ENCODE measurements at places on chromosomes 1 and 21. TPM values are rescaled to one million over a fixed set of nuclear protein-coding genes. Genes with fewer than 3 reads are reported as not detected.

GRCh38 chr1:56034222-56034621, 545.1 kb downstream of the PLPP3 start:
- no peak for DNase-seq

- peak; percentile 82 for DNase-seq
Measured at GRCh38 chr1:8070381-8070811, 44.3 kb upstream of the ERRFI1 start.

DNA sequence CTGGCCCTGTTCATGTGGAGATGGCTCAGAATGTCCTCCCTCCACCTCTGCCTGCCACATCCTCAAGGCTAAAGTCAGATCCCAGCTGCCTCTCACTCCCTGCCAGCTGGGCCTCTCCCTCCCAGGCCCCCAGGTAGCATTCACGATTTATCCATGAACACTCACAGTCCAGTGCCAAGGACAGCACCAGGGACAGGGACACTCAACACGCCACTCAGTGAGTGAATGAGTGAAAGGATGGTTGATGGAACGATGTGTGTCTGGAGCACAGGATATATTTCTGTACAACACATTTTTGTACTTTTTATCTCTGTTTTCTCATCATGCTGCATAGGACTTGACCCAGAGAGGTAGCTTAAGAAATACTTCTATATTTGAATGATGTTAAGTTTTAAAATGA, 10.1 kb downstream of the CYP4A11 start:
- no peak for DNase-seq

DNA sequence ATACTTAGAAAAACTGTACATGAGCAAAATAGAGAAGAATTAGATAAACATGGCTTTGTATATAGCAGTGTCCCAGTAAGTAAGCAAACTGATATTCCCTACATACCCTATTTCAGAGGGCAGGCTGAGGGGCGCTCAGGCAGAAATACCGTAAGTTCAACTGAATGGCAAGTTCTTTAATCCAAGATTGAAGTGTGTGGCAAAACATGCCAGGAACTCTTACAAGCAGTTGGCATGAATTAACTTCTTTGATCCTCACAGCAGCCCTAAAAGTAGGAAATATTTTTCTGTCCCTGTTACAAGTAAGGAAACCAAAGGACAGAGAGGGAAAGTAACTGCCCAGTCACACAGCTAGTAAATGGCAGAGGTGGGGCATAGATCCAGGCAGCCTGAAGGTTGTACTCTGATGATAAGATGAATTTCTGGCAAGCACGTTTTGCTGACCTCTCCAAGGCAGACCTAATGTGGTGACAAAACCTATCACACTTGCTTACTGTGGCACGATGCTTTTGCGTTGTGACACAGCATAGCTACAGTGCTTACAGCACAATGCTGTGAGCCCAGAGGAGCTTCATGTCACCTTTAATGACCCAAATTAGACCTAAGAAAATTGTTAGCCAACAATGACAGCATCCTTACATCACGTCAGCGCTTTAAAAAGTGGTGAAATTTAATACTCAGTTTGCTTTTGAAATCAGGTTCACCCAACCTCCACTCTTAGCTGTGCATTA, 35.0 kb upstream of the THEM4 start:
- DNase-seq, result no peak

- DNase-seq, result no peak
Measured at GRCh38 chr1:61461406-61462384, 263.2 kb downstream of the TM2D1 start.

GRCh38 chr1:232114985-232115384, 488.4 kb downstream of the DISC1 start:
- no peak for DNase-seq

GRCh38 chr1:4150262-4150661, 250.2 kb upstream of the C1orf174 start:
- no peak for DNase-seq

- DNase-seq, result no peak
Measured at GRCh38 chr1:115839029-115839678, 1.8 kb downstream of the NHLH2 start.

The FCGR2B gene
- polyA plus RNA-seq, result 0.65 TPM

- no peak for DNase-seq
Measured at GRCh38 chr1:245591346-245592188, 436.8 kb downstream of the KIF26B start.

GRCh38 chr21:42576639-42577038, 63.0 kb downstream of the SLC37A1 start:
- DNase-seq, result no peak

The VAV3 gene
- 136 TPM for polyA plus RNA-seq

- no peak for DNase-seq
Measured at GRCh38 chr1:211332830-211333229, 6.2 kb downstream of the TRAF5 start.

DNA sequence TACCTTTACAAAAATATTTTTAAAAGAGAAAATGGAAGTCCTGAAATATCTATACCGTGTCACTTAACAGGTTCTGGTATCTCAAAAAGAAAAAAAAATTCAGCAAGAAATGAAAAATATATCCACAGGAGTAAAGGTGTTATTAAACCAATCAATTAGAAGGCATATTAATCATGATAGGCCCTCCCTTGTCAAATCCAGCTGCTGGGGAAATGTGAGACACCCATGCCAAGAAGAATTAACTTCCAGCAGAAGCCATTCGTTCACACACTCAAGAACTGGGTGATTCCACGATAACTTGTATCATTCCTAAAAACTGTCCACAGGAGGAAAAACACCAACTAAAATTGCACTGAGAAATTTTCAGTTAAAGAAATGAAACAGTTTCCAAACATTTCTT, 57.6 kb downstream of the APP start:
- DNase-seq, result no peak

DNA sequence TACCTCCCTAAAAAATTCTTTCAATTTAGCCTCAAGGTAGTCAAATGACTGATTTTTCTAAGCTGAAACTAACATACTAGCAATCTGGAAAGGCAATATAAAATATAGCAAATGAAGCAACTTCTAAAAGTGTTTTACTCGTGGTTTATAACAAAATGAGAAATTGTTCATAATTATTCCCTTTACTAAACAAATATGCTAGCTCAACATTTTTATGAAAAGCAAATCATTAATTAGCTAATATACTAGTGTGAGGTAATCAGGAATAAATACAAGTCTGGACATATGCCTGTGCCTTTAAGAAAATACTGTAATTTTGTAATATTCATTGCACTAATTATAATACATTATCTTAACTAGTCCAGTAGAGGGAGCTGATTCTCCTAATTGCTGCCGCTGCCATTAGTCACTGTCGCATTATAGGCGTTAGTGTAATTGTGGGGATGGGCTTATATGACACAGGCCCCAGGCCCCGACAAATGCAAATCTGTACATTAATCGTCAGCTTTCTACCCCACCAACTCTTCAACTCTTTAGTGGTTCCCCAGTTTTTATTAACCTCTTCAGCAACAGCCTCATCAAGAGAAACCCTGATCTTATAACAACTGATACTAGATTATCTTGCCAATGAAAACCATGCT, 160.9 kb downstream of the GABPA start:
- DNase-seq, result peak; percentile 31

- peak; percentile 84 for DNase-seq
Measured at GRCh38 chr1:82931006-82931405, 1067.9 kb downstream of the TTLL7 start.

Data from left kidney (tissue), 8 donors.